ENCODE measurements at places on chromosomes 2 and 18.

- no peak for DNase-seq
These were observed 208.6 kb downstream of the NYAP2 start for GRCh38 chr2:225608136-225608535.

GRCh38 chr2:236081171-236081570 lies 87.0 kb downstream of the GBX2 start:
- DNase-seq, result no peak

DNA sequence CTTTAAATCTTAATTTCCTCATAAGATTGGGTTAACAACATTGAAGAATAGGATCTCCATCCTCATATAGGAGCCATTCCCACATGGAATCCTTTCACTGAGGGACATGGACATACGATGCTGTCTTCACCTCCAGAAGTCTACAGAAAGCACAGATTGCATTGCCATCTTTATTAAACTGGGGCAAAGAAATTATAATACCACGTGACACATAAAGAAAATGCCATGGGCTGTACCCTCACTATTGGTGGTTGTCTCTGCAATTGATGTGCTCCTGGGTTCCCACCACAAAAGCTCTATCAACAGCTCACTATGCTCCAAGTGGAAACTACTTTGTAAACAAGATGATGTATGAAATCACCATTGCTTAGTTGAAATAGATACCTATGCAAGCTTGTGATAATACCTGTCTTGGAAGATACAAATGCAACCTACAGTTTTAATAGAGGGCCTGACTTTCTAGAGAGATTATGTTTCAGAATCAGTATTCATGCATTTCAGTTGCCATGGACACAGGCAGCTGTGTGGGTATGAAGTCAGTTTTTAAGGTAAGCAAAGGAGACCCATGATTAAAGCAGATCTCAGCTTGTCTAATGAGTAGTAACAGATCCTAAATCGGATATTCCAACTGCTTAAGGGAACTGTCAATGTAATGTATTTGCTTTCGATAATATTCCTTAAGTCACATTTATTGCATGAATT lies 337.0 kb downstream of the RAD51AP2 start:
- no peak for DNase-seq

- no peak for DNase-seq
These were observed 31.3 kb upstream of the TOGARAM2 start for GRCh38 chr2:28949617-28950305.

GRCh38 chr2:60945341-60945740 lies 64.0 kb downstream of the REL start:
- no peak for DNase-seq

DNA sequence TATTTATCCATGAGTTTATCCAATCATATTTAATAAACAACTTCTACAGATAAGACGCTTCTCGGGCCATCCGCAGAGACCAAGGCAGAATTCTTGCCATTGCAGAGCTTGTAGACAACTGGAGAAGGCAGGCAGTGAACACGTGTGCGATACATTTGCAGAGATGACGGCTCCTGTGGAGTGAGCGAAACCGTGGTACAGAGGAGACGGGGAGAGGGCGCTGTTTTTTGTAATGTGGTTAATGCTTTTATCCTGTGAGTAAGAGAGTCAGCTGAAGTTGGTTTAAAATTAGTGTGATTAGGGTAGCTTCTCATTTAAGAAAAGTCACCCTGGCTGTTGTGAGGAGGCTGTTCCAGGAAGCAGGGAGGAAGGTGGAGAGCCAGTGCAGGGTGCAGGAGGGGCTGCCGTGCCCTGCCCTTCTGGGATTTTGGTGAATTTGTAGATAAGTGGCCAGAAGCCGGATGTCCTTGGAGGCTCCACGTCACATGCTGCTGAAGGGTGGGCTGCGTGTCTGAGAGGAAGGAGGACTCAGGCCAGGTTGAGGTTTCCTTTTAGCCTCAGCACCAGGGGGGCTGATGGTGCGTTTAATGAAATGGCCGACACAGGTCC lies 151.4 kb downstream of the SNTG2 start:
- DNase-seq, result no peak

GRCh38 chr18:79409313-79409712 lies 13.6 kb downstream of the NFATC1 start:
- DNase-seq, result no peak

DNA sequence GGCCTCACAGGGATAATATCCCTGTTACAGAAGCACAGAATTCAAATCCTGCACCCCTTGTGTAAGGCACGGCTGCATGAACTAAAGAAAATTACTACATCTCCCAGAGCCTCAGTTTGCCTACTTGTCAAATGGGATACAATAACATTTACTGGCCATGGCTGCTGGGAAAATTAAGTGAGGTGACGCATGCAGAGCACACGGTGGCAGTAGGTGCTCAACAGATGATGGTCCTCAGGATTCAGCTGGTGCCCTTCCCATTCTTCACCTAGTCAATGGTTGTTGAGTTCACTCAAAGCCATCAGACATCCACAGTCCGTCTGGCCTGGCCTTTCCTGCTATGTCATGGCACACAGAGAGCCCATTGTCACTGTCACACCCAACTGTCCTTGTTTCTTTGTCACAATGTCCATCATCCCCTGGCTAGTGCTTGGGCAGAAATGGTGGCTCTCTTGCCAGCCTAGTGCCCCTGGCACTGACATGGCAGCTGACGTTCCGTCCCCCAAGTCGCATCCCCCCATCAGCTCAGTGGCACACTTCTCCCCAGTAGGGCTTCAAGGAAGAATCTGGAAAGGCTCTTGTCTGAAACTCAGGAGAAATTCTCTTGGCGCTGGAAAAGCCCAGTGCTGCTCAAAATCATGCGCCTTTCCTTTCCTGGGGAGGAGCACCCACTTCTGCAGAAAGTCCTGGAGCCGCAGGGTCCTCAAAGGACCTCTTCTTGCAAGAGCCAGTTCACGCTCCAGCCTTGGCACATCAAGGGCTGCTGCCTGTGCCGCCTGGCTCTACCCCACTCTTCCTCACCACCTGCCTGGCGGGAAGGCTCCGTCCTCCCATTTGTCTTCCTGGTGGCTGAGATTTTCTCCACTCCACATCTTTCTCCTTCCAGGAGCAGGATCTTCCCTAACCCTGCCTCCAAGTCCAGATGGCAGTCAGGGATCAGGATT lies 55.9 kb upstream of the SLC66A3 start:
- no peak for DNase-seq

DNA sequence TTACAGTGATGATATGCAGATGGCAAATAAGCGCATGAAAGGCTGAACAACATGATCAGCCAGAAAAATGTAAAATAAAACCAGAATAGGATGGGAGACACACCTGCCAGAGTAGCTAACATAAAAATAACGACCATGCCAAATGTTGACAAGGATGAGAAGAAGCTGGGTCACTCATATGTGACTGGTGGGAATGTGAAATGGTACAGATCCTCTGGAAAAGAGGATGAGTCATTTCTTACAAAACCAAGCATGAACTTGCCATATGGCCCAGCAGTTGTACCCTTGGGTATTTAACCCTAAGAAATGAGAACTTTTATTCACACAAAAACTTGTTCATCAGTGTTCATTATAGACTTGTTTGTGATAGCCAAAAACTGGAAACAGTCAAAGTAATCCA lies 143.8 kb downstream of the SH3BP4 start:
- no peak for DNase-seq

GRCh38 chr18:60196836-60197606 lies 175.6 kb downstream of the MC4R start:
- no peak for DNase-seq

GRCh38 chr2:21281791-21282514 lies 158.2 kb downstream of the TDRD15 start:
- DNase-seq, result no peak

DNA sequence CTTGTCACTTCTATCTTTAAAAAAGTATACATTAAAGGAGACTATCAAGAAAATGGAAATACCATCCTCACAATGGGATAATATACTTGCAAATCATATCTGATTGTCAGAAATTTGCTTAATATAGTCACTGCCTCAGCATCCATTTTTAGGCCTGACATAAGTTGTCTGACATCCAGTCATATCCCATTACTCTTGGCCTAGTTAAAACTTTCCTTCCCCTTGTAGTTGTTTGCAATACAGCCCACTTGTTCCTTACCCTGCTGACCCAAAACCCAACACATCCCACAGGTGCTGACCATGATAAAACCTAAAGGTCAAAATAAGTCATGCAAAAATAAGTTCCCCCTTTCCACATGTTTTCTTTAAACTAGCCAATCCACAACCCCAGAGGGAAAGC lies 3.6 kb upstream of the ARHGEF33 start:
- DNase-seq, result no peak

DNA sequence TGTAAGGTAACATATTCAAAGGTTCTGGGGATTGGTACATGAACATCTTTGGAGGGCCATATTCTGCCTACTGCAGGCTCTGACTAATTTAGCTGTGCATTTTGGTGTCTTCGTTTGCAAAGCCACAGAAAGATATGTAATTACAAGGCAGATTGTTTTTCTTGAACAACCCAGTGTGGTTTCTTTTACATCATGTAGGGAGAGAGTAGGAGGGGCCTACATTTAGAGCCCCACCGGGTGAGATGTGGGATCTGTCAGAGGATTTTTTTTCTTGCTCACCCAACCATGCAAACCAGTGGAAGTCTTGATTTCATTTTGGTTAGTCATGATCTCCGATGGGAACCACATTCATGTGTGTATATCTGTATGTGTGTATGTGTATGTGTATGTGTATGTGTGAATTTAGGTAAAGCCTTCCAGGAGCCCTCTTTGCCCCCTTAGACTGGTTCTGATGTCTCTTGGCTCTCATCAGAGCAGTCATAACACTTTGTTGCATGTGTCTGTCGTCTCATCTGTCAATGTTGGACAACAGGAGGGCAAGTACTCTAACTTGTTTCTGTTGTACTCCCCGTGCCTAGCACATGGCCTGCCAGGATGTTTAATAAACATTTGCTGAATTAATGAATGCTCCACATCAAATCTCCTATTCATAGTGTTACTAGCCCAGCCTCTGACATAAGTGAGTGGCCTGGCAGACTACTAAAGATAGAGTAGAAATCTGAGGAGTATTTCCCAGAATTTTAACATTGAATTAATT lies 239.9 kb downstream of the MTX2 start:
- DNase-seq, result no peak

Measured in NCI-H1105 (cell line).